M059J (cell line): ENCODE measurements at places on chromosomes 11 and 22.

GRCh38 chr22:42247596-42247995 is 22.9 kb downstream of the TCF20 start:
- no peak for DNase-seq

- DNase-seq: no peak
Measured at GRCh38 chr11:23181022-23181807, 320.9 kb upstream of the CCDC179 start.

DNA sequence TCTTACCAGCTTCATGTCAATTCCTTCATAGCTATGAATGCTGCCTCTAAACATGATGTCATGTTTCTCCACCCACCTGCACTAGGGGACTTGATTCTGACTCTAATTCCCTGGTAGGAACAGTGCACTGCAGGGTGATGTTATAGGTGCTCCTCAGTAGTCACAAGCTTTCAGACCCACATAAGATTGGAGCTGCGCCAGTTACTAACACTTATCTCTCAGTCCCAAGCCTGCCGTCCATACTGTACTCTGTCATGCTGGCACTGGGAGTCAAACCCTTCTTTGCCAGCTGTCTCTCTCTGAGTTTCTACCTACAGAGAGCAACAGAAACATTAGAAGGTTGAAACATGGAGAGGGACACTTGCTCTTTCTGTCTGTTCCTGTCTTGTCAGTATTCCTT is 5.5 kb downstream of the OR56A1 start:
- no peak for DNase-seq

GRCh38 chr11:1382831-1383607 is 6.7 kb upstream of the BRSK2 start:
- DNase-seq: peak; percentile 72

DNA sequence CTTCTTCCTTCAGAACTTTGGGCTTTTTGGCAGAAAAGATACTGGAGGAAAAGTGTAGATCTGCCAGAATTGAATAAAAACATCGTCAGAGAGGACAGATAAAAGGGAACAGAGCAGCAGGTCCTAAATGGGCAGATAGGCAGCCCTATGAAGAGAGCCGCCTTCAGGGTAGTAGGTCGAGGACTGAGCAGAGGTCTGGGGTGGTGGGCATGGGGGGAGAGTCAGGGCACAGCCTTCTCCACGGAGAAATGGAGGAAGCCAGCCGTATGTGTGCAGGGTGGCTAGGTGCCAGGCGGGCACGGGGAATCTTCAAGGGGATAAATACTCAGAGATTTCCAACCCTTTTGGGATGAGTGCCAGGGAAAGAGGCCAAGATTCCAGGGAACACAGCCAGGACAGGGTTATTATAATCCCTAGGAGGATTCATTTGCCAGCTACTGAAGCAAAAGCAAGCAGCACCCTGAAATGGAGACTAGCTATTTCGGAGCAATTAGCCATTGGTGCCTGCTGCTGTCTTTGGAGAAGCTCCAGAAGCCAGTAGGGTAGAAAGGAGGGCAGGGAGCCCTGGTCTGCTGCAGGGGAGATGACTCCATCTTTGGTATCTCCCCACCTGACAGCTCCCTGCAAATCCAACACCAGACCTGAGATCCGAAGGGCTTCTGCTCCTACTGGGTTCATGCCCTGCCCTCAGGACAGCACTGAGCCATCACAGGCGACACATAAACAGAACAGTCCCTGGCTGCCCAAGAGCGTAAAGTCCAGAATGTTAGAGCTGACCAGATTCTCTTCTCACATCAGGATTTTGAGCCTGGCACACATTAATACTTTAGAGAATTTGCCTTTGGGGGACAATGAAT is 174.5 kb upstream of the NTM start:
- DNase-seq: peak; percentile 53

GRCh38 chr22:46579751-46580449 is 40.3 kb upstream of the GRAMD4 start:
- DNase-seq: no peak

- no peak for DNase-seq
Measured at GRCh38 chr11:68138237-68138636, 17.0 kb upstream of the CHKA start.

GRCh38 chr11:61699737-61700160 is 19.6 kb downstream of the DAGLA start:
- DNase-seq: no peak

DNA sequence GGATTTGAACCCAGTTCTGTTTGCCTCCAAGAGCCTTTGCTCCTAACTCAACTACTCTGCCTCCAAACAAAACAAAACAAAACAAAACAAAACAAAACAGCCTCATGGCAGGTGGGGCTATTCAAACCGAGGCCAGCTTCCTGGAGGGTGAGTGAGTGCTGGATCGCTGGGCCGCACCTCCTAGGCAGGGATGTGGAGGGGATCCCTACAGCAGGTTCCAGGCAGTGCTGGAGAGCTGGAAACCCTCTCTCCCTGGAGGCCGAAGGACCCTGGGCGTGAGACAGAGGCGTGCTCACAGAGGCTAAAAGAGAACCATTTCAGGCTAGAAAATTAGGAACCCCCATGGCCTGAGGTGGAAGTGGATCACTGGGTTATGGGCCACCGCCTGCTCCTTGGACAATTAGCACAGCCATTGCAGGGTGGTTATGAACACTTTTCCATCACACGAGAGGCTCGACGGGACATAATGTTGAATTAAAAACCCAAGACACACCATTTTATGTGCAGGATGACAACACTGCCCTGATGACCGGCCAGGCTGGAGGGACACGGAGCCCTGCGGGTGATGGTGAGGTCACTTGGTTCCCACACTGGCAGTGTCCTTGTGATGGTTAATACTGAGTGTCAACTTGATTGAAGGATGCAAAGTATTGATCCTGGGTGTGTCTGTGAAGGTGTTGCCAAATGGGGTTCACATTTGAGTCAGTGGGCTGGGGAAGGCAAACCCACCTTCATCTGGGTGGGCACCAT is 35.2 kb downstream of the SHISAL1 start:
- DNase-seq: no peak
